ENCODE measurements at places on chromosomes 7 and 10.
A peak's percentile ranks its signal among the peaks of the same experiment; 100 is the strongest.

GRCh38 chr7:148159331-148159730 lies 431.2 kb upstream of the C7orf33 start:
- DNase-seq = no peak

GRCh38 chr7:41705109-41705901 lies 2.4 kb upstream of the INHBA start:
- DNase-seq = peak; percentile 90

DNA sequence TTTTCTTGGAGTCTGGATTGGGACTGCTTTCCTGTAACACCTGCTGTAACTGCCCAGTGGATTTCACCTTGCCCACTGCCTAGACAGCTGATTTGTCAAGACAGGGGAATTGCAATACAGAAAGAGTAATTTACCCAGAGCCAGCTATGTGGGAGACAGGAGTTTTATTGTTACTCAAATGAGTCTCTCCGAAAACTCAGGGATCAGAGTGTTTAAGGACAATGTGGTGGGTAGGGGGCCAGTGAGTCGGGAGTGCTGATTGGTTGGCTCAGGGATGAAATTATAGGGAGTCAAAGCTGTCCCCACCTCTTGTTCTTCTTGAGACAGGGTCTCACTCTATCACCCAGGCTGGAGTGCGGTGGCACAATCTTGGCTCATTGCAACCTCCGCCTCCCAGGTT lies 25.2 kb upstream of the BNIP3 start:
- DNase-seq = peak; percentile 34

- no peak for DNase-seq
Observed at GRCh38 chr10:102065561-102066398, 631 bp downstream of the HPS6 start.

- DNase-seq = no peak
Observed at GRCh38 chr10:70038923-70039322, 13.7 kb upstream of the MACROH2A2 start.

GRCh38 chr7:3165681-3166580 lies 122.3 kb upstream of the CARD11 start:
- DNase-seq = no peak

GRCh38 chr7:72176875-72177274 lies 235.3 kb downstream of the CALN1 start:
- DNase-seq = no peak

- DNase-seq = no peak
Observed at GRCh38 chr10:28841625-28842024, 164.3 kb downstream of the BAMBI start.

DNA sequence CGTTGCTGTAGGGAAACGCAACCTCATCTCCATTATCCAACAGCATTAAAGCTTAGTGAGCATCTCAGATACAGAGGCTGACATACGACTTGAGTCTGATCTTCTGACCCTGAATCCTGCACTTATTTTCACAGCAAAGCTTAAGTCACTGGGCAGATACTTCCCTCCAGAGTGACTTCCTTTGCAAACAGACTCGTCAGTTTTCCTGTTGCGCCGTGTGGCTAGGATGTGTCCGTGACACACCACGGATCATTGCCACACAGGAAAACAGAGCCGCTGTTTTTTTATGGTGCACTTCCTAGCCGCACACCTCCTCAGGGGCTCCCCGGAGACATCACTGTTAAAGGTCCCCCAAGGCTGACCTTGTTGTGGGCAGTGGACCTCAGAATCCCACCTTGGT lies 94.9 kb upstream of the MKI67 start:
- DNase-seq = no peak

GRCh38 chr7:81175275-81175940 lies 256.6 kb upstream of the SEMA3C start:
- no peak for DNase-seq

- DNase-seq = peak; percentile 94
Observed at GRCh38 chr7:149005427-149006344, 22.6 kb downstream of the PDIA4 start.

GRCh38 chr7:26182283-26182682 lies 18.3 kb downstream of the HNRNPA2B1 start:
- no peak for DNase-seq

- DNase-seq = no peak
Observed at GRCh38 chr10:78700413-78700812, 368.4 kb upstream of the ZMIZ1 start.

DNA sequence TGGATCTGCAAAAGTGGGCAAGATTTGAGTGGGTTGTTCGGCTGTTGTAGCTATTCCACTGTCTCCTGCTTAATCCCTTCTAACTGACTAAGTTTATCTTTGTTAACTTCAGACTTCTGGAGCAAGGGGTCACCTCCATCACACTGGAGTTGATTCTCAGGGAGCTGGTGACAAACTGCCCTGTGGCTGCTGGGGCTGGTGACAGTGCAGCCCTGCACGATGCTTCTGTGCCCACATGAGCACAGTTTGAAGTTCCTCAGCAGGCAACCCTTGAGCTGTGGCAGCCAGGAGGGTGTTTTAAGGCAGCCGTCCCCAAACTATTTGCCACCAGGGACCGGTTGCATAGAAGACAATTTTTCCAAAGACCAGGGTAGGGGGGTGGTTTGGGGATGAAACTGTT lies 40.5 kb downstream of the ADRB1 start:
- DNase-seq = no peak

- DNase-seq = no peak
Observed at GRCh38 chr10:53209944-53210611, 437.5 kb upstream of the MBL2 start.

GRCh38 chr10:93547522-93547921 lies 18.9 kb upstream of the FFAR4 start:
- no peak for DNase-seq

GRCh38 chr10:74032900-74033655 lies 35.2 kb downstream of the VCL start:
- DNase-seq = no peak

DNA sequence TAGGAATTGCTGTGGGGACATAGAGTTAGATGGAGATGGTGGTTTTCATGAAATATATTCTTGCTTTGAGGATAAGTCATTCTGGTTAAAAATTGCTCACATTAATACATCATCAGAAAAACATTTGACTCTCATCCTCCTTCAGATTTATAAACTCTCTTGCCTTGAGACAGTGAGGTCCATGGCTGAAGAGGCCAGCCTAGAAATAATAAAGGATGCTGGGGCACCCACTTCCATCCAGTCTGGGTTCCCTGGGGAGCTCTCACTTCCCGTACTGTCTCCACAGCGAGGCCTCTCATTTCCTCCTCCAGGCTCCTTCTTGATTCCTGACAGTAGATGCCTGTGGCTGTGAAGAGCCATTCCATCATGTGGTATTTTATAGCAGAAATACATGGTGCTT lies 73.3 kb upstream of the PRKG1 start:
- DNase-seq = no peak

DNA sequence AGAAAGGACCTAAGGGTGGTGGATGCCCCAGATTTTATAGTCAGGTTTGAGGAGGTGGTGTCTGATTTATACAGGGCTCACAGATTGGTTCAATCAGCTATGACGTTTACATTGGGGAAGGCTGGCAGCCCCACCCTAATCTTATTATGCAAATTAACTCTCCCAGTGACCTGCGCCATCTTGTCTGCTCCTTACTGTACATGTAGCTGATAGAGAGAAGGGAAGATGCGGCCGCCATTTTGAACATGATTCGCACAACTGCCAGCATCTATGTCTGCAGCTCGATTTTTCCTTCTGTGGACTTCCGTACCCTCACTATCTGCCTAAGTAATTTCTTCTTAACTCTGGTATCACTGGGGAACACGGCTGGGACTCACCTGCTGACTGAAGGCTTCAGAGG lies 619.0 kb upstream of the DPP6 start:
- no peak for DNase-seq

DNA sequence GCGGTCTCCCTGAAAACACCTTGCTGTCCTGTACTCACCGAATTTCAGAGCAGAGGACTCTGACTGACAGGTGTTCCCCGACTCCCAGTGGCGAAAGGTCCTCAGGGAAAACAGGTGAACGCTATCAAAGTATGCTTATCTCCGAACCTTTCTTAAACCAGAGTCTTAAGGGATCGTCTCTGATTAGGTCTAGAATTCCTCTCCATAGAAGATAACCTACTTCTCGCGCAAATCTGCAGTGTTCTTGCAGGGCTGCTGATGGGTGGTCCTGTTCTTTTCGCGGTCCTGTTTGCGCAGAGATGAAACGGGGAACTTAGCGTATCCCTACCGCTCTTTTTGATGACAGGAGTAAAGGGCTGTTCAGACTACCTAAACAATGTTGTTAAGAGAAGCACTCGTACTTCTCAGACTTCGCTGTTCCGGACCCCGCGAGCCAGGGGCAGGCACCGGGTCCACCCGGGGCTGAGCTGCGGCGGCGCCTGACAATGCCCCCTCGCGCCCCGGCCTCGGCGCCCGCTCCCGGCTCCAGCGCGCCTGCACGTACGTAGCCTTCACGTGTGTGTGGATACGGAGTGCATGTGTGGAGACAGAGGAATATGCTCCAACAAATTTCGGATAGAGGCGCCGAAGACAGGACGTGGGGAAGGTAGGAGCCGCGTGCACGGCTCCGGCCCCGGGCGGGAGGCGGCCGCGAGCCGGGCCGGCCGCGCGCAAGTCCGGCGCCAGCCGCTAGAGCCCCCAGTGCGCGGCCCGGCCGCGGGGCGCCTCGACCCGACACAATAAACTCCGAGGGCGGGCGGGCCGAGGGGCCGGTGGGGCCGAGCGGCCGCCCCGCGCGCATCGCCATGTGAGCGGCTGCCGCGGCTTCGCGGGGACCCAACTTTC lies 766 bp upstream of the ZMYND11 start:
- peak; percentile 61 for DNase-seq
